ENCODE measurements at places on chromosomes 5 and 9.

GRCh38 chr5:55191165-55191564, 18.2 kb upstream of the CDC20B start:
- no peak for DNase-seq

GRCh38 chr5:32278406-32278805, 34.3 kb downstream of the MTMR12 start:
- DNase-seq: no peak

GRCh38 chr5:6159832-6160430, 218.4 kb downstream of the MED10 start:
- DNase-seq: no peak

- DNase-seq: no peak
These were observed 13.4 kb downstream of the ADAM19 start for GRCh38 chr5:157562111-157562581.

GRCh38 chr5:64347309-64347708, 158.5 kb upstream of the RGS7BP start:
- DNase-seq: no peak

DNA sequence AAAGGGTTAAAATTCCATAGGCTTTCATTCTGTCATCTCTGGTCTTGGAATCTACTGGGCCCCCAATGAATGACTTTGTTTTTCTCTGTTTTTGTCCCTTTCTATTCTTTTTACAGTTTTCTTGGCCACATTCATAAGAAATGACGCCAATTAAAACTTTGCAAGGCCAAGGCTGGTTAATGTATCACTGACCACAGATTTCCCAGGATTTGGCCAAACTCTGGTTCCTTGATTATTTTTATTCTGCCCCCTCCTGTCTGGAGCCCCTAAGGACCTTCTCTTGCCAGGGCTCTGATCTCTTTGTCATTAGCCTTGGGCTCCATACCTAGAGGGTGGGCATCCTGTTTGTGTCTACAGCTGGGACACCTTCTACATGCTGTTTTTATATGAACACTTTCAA, 388.9 kb upstream of the PAPPA start:
- no peak for DNase-seq

- DNase-seq: no peak
These were observed 252.2 kb downstream of the GOLPH3 start for GRCh38 chr5:31921852-31922305.

DNA sequence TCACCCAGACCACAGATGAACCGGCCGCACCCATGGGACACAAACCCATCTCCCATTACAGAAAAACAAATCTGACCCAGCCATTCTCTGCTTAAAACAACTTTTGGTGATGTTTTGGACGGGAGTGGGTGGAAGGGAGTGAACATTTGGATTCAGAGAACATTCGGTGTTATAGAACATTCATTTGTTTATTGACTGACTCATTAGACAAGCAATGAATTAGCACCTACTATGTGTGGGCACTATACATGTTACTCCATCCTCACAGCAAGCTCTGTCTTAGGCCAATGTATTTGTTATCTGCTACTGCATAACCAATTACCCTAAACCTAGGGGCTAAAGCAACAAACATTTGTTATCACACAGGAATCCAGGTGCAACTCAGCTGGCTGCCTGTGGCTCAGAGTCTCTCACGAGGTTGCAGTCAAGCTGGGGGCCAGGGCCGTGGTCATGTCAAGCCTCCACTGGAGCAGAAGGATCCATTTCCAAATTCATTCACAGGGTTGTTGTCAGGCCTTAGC, 5.1 kb upstream of the ERGIC1 start:
- DNase-seq: no peak

GRCh38 chr9:131483319-131484050, 19.2 kb upstream of the POMT1 start:
- no peak for DNase-seq

DNA sequence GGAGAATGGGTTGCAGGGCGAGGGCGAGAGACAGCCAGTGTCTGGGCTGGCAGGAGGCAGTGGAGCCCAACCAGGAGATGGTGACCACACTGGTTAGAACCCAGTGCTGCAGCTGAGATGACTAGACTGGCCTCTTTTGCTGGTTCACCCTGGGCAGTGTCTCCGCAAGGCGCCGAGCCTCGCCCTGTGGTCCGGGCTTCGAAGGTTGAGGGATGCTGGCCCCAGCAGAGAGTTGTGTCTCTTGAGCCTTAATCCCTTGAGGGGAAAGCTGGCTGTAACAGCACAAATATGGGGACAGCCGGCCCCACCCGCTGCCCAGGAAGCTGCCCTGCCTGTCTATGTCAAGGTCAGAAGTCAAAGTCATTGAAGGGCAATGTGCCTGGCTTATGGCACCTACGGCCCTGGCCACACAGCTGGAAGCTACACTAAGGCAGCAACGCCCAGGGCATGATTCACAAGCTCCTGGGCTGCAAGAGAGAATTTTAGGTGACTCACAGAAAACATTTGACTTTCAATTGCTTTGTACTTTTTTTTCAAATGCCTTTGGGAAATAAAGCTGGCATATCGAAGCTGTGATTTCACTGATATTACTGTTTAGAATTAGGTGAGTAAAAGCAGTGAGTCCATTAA, 33.3 kb downstream of the NKX2-5 start:
- DNase-seq: no peak

DNA sequence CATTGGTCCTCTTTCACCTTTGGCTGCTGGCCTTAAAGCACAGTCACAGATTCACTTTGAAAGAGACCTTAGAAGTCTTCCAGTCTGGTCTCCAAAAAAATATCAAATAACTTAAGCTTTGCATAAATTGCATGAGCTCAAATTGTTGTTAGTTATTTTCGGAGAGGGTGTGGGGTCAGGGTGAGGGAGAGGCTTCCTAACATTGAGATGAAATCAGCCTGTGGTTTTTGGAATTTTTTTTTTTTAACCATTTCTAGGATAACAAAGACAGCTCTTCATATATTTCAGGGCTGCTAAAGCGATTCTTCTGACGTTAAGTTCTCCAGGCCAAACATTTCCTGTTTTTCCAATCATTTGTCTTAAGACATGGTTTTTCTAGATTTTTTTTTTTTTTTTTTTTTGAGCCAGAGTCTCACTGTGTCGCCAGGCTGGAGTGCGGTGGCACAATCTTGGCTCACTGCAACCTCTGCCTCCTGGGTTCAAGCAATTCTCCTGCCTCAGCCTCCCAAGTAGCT, 4.5 kb downstream of the OCLN start:
- no peak for DNase-seq
